ENCODE measurements at places on chromosomes 3 and 15. TPM values are rescaled to one million over a fixed set of nuclear protein-coding genes. Genes with fewer than 3 reads are reported as not detected.

UCN2 gene
- not detected for total RNA-seq

DNAH1 gene
- total RNA-seq = 25.9 TPM

WDR49 gene
- total RNA-seq = 0.30 TPM

SIDT1 gene
- 17.6 TPM for total RNA-seq

FBXL2 gene
- not detected for total RNA-seq

DLEC1 gene
- 1.1 TPM for total RNA-seq

IQSEC1 gene
- 46.0 TPM for total RNA-seq

C2CD4A gene
- not detected for total RNA-seq

Data from T-helper 2 cell treated with Interferon-gamma antibody and Interleukin-4, amounts not matched to agents 100 ng/mL and 5 ng/mL, for 36 hours (primary cell).